Left lung (tissue), 14 donors: ENCODE measurements at places on chromosomes 4 and X. TPM values are rescaled to one million over a fixed set of nuclear protein-coding genes. Genes with fewer than 3 reads are reported as not detected.

KLHL5 gene
- polyA plus RNA-seq, result 42.9 TPM

SSR4 gene
- 153 TPM for polyA plus RNA-seq

DNA sequence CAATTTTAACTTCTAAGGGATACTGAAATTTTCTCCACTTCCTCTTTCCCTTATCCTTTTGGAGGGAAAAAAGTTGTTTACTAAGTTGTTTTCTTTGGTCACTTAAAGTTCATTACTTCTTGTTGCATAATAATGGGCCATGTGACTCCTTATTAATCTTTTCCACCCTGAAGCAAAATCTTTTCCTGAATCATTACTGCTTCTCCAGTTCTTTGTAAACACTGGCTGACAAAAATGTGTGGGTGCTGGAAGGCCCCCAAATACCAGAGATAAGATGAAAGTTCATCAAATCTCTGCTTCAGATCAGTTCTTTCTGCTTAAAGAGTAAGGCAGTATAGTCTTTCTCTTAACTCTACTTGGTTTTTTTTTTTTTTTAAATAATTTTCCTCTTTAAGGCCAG lies 108.9 kb upstream of the NHS start:
- DNase-seq, result peak; percentile 36

DNA sequence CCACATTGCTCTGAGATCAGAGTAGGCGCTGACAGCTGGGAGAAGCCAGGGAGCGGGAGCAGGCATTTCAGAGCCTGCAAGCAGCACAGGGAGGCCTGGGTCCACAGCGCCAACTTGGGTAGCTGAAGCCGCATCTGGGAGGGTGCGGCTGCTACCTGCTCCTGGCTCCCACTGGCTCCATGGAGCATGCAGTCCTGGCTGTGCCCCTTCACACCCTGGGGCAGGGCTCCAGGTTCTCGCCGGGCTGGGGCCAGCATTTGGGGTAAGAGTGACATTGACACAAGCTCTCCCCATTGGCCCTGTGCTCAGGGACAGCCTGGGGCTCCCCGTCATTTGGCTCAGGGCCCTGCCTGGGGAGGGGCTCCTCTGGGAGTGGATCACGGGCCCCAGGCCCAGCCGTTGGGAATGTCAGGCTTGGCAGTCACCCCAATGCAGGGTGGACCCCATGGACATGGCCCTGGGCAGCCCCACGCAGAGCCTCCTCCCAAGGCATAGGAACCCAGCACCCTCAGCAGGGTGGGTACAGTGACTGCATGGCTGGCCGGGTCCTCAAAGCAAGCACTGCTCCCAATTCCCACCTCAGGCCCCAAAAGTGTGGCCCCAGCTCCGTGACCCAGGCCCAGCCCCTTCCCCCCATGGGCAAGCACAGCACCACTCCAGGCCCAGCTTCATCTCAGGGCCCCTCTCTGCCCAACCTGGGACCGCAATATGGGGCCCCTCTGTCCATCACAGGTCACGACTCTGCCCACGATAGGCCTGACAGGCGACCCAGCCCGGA lies 82.4 kb downstream of the PRDM5 start:
- DNase-seq, result no peak

GRCh38 chrX:147958291-147958690 lies 22.8 kb upstream of the FMR1NB start:
- DNase-seq, result no peak

IBSP gene
- polyA plus RNA-seq, result 0.41 TPM

GRCh38 chrX:119206203-119206602 lies 29.9 kb upstream of the PGRMC1 start:
- DNase-seq, result no peak

- no peak for DNase-seq
These were observed 21.6 kb downstream of the CD38 start for GRCh38 chr4:15799701-15800100.

MAGEC3 gene
- polyA plus RNA-seq, result 0.60 TPM

GRCh38 chr4:26859762-26860156 lies 882 bp upstream of the STIM2 start:
- DNase-seq, result no peak

GRCh38 chr4:39825090-39825489 lies 127.2 kb downstream of the UBE2K start:
- DNase-seq, result no peak

UGT2B11 gene
- not detected for polyA plus RNA-seq

DNA sequence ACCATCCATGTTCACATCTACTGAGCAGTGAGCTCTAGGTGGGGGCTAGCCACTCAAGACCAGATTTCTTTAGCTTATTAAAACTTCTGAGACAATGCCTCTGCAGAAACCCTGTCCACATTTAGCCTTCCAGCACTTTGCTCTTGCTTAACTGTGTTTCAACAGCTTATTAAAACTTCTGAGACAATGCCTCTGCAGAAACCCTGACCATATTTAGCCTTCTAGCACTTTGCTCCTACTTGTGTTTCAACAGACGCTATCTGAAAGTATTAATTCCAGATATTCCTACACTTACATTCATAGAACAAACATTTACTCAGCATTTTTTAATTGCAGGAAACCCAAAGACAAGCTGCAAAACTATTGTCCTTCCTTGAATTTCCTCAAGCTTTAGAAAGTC lies 91.9 kb downstream of the SEL1L3 start:
- DNase-seq, result no peak

F8A3 gene
- polyA plus RNA-seq, result 12.7 TPM

- no peak for DNase-seq
These were observed 5.0 kb downstream of the XPNPEP2 start for GRCh38 chrX:129743821-129744220.

- no peak for DNase-seq
These were observed 193.2 kb downstream of the RAPGEF2 start for GRCh38 chr4:159296061-159296460.
